Iris pigment epithelial cell (primary cell): ENCODE measurements at places on chromosomes 4 and X.

DNA sequence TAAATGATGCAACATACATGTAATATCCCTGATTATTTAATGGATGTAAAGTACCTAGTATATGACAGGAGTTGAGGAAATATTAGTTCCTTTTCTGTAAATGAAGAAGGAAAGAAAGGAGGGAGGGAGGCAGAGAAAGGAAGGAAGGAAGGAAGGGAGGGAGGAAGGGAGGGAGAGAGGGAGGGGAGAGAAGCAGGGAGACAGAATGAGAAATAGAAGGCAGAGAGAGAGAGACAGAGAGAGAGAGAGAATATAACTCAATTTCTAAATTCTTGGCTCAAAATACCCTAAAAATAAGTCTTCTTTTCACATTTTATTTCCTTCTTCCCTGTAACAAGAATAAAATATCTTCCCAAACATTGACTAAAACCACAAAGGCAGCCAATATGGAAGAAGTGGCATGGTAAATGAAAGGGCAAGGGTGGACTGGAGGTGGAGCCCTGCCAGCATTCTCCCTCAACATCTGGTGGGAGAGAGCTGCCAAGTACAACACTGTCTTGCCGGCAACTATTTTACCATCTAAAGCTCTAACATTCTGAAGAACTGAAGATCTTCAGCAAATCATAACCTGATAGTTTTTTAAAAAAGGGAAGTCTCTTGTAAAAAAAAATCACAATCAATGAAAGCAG is 245.1 kb downstream of the PPP3CA start:
- peak; percentile 74 for DNase-seq

- DNase-seq, result no peak
Measured at GRCh38 chrX:153060095-153060445, 3.8 kb downstream of the PNMA3 start.

DNA sequence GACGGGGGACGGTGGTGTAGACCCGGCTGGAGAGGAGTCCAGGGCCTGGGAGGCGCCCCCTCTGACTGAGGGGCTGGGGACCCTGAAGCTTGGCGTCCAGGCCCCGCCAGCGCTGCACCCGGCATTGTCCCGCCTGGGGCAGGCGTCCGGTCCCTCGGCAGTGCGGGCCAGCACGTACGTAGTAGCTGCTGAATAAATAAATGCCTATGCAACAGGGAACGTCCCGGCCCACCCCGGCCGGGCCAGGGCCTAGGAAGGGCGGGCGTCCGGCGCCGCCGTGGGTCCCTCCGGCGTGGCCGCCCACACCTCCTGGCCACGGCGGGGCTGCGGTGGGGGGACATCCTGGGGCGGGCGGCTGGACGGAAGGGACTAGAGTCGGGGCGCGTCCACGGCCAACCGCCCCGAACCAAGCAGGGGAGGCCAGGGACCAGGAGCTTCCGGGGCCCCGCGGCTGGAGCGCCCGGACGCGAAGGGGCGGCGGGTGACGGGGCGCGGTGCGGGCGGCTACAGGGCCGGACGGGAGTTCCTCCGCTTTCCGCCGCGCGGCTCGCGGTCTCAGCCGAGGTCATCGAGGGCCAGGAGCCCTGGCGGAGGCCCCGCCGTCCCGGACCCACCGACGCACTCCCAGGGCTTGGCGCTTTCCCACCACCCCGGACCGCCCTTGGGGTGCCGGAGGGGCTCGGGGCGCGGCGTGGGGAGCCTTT is 886 bp upstream of the WWC2 start:
- DNase-seq, result peak; percentile 84

DNA sequence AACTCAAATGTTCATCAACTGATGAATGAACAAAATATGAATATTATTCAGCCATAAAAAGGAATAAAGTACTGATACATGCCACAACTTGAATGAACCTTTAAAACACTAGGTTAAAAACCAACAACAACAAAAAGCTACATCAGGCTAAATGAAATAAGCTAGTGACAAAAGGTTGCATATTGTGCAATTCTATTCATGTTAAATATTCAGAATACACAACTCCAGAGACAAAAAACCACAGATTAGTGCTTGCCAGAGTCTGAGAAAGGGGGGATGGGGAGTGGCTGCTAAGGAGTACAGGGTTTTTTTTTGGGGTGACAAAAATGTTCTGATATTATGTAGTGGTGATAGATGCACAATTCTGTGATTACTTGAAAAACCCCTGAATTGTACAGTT is 58.5 kb downstream of the HAUS3 start:
- DNase-seq, result peak; percentile 31

- peak; percentile 46 for DNase-seq
Measured at GRCh38 chr4:176340871-176341685, 21.3 kb downstream of the SPCS3 start.

DNA sequence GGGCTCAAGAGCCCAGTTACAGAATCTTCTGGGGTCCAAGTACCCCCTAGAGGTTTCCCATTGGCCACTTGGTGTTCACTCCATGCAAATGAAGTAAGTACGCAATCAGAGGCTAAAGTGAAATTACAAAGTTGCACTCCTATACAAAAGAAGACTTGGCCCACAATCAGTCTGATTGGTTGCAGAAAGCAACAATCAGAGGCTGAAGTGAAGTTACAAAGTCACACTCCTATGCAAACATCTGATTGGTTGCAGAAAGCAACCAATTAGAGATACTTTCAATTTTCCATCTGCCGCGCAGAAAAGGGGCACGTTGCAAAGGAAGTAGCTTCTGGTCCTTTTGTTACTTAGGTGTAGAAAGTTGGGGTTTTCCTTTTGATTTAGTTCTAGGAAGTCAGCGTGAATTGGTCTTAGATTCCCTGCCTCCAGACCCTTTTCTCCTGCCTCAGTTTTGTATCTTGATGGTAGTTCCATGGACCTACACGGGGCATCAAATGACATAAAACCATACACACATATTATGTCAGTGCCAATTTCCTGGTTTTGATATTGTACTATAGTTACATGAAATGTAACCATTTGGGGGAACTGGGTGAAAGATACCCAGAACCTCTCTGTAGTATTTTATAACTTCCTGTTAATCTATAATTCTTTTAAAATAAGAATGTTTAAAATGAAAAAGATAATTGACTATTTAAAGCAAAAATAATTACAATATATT is 12.4 kb upstream of the PIN4 start:
- no peak for DNase-seq

- DNase-seq, result no peak
Measured at GRCh38 chr4:10671366-10671765, 13.2 kb downstream of the CLNK start.

DNA sequence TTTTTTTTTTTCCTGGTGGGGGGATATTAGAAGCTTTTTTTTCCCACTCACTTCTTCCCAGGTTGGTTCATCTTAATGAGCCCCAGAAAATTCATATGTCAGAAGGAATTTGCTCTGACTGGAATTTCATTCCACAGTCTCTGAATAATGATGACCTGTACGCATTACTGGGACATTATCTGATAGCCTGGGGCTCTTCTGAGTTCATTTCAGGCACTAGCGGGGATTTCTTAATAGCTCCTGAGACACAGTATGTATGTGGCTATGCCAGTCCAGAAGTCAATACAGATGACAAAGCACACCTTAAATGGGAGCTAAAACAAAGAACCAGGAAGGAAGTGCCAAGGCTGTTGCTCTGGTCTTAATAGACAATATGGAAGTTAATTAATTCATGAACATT is 295.2 kb upstream of the IGFBP7 start:
- DNase-seq, result no peak

DNA sequence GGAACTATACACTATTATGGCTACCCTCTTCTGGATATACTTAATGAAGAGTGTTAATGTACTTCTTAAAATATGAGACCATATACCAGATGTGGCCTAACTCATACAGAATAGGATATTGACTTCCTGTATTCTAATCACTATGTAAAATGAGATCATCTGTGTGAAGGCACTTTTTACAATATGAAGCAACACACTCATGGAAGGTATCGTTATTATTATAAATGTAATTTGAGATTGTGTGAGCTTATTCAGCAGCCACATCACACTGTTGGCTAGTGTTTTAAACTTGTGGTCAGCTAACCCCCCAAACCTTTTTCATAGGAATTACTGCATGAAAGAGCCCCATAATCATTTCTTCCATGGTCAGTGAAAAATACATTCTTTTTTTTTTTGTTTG is 281.8 kb upstream of the TEX13A start:
- peak; percentile 77 for DNase-seq

GRCh38 chr4:18934197-18934596 is 912.6 kb upstream of the LCORL start:
- no peak for DNase-seq

- DNase-seq, result no peak
Measured at GRCh38 chrX:39431893-39432292, 630.6 kb downstream of the MID1IP1 start.

- DNase-seq, result no peak
Measured at GRCh38 chr4:151193414-151193813, 83.5 kb upstream of the PRSS48 start.

GRCh38 chr4:152676052-152676854 is 3.5 kb downstream of the TMEM154 start:
- no peak for DNase-seq

DNA sequence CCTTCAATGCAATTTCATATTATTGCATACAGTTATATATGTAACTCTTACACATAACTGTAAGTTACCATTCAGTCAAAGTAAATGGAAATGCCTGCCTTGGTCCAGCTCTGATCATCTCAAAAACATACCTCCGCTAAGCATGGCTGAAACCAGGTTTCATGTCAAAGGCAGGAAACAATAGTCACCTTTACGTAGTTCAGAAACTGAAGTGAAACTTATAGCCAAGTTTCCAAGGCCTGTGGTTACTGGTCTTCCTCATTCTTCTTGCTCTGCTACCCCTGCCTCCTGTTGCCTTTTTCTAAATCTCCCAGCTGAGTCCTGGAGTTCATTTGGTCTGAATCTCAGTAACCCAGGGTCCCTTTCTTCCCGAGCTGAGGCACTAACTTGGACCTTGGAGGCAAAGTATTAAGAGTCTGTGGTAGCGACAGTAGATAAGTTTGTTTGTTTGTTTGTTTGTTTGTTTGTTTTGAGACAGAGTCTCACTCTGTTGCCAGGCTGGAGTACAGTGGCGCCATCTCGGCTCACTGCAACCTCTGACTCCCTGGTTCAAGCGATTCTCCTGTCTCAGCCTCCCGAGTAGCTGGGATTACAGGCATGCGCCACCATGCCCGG is 30.8 kb downstream of the DAPP1 start:
- no peak for DNase-seq

- DNase-seq, result no peak
Measured at GRCh38 chr4:183256343-183256742, 63.7 kb downstream of the CLDN22 start.

- peak; percentile 7 for DNase-seq
Measured at GRCh38 chr4:108965016-108965415, 202.2 kb upstream of the ETNPPL start.

DNA sequence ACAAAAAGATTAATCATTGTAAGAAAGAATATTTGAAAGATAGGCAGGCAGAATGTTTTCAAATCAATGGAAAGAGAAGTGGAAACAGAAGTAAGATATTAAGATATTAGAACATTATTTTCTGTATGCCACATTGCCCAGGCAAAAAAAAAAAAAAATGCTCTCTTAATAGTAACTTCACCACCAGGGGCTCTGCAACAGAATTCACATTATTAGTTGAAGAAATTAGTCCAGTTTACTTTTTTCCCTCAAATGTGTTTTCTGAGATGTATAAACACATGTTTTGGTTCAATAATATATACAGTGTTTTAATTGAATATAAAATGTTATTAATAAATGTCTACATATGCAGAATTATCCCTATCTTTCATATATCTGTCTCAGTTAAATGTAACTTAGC is 78.0 kb upstream of the ADAD1 start:
- DNase-seq, result no peak

DNA sequence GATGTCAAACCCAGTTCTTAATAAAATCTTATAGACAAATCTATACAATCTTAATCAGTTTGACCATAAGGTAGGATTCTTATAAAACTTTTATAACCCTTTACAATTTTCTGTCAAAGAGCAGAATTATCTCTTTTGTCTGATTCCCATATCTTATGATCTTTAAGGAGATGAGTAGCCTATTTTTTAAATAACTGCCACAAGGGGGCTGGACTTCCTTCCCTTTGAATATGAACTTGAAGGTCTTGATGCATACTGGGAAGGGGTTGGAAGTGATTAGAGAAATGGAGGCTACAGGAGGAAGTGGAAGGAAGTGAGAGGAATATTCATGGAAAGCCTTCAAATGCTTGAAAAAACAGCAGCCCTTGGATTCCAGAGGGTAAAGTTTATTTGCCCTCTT is 111.1 kb downstream of the APOOL start:
- no peak for DNase-seq

- DNase-seq, result peak; percentile 10
Measured at GRCh38 chr4:5515646-5516045, 192.7 kb downstream of the EVC2 start.

- DNase-seq, result peak; percentile 48
Measured at GRCh38 chr4:38030023-38030422, 69.8 kb downstream of the PTTG2 start.

GRCh38 chr4:61200187-61200915 is at the start of gene ADGRL3:
Gene ADGRL3 (plus strand): TSS chr4:61200326.
- peak; percentile 45 for DNase-seq

- DNase-seq, result no peak
Measured at GRCh38 chrX:41118156-41118555, 32.9 kb downstream of the USP9X start.

DNA sequence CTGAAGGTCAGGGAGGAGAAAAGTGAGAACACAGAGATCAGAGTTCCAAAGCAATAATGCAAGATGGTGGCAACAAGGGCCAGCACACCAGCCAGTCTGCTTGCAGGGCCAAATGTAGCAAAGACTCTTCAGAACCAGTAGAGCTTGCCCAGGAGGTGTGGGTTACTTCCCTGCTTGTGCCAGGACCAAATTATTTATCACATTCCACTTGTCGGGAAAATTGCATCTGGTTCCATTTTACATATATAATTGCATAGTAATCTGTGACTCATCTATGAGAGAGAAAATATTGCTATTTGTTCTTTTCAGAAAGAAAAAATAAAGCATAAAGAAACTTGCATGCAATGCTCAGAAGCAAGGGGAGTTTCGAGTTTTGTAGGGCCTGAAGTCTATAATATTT is 41.4 kb downstream of the MAML3 start:
- no peak for DNase-seq

DNA sequence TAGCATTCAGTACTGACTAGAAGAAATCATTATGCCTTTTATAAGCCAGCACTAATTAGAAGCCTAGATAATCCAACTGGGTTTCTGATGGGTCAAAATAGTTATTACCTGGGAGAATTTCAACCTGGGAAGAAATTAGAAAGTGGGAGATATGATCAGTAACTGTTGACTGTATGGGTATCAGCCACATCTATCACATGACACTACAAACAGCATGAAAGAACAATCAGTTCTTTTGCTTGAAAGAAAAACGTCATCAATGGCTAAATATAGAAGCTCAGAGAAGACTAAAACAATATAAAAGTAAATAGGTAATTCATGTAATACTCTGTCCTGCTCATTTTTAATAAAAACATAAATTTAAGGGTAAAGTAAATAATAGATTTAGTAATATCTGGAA is 145.1 kb downstream of the CAMK2D start:
- DNase-seq, result peak; percentile 21

DNA sequence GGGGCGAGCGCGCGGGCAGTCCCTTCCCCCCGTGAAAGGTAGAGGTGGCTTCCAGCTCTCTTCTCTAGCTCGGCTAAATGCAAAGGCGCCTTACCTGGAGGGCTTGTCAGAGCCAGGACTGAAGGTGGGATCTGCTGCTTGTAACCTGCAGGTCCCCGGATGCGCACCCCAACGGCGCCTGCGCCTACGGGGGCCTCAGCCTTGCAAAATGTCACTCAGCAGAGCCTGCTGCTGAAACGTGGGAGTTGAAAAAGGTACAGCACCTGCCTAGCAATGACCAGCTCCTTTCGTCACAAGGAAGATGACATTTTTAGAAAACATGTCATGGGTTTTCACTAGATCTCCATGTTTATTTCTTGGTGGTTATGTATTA is 583 bp downstream of the ABHD18 start:
- peak; percentile 22 for DNase-seq

- DNase-seq, result no peak
Measured at GRCh38 chrX:148662014-148662413, 161.6 kb downstream of the AFF2 start.
